ENCODE measurements at places on chromosomes 5 and 9. TPM values are rescaled to one million over a fixed set of nuclear protein-coding genes. Genes with fewer than 3 reads are reported as not detected.

Gene TEK
- 0.16 TPM for total RNA-seq

Gene GABRA1
- not detected for total RNA-seq

Gene PRELID2
- 20.1 TPM for total RNA-seq

Gene TMEM38B
- total RNA-seq, result 46.3 TPM

Gene ALAD
- 10.8 TPM for total RNA-seq

DNA sequence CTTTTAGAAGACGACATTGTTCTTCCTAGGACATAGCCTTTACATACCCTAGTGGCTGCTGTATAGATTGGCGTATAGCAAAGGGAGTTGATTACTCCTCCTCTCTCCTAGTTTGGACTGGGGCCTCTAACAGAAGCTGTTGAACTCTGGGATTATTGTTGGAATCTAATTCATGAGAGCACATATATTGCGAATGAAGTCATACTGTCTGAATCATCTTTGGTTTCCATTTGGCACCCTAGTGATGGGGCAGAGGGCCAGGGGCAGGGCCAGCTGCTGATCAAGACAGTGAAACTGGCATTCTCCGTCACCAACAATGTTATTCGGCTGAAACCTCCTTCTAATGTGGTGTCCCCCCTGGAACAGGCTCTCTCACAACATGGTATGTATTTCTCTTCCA is 40.3 kb downstream of the NUP188 start:
- no peak for DNase-seq
- peaks cover 86% of the 10 kb centered on the region for H3K36me3 ChIP-seq
- no peak overlapping the region for H3K27ac ChIP-seq
- H3K27me3 ChIP-seq, result no peaks in the 10 kb centered on the region

- H3K4me1 ChIP-seq, result peaks cover 11% of the 10 kb centered on the region
- no peak for DNase-seq
- peaks cover 2% of the 10 kb centered on the region for H3K36me3 ChIP-seq
- no peak overlapping the region for H3K4me3 ChIP-seq
Measured at GRCh38 chr5:34709861-34710673, 53.9 kb downstream of the RAI14 start.

GRCh38 chr5:65483546-65484346 is 2.0 kb upstream of the ADAMTS6 start:
- no peaks in the 10 kb centered on the region for H3K27me3 ChIP-seq
- no peaks in the 10 kb centered on the region for H3K36me3 ChIP-seq
- H3K4me3 ChIP-seq, result peak overlapping the region; percentile 50
- H3K27ac ChIP-seq, result peak overlapping the region; percentile 89
- peak; percentile 48 for DNase-seq

DNA sequence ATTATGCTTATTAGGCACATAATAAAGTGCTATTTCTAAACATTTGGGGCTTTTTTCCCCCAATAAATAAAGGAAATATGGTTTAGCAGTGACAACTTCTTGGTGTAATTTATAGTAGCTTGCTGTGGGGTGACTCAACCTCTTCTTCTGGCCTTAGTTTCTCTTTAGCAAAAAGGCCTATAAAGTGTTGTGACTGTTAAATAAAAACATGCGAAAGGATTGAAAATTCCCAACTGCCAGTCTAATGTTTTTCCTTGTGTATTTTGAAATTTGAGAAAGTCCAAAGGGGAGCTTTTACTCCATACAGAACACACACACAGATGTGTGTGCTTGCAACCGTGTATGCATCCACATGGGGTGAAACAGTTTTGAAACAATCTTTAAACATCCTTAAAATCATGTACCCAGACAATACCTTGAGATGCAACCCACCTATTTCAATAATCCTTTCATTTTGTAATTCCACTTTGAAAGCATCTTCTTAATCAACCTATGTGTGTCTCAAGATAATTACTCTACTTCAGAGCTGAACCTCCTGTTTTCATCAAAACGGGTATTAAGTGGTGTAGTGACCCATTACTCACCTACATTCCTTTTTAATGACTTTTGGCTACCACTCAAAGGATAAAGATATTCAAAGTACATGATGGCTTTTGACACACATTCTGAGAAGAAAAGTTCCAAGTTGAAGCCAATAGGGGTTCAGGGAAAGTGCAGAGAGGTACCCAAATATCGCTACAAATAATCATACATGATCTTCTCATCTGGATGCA is 123.8 kb downstream of the DROSHA start:
- H3K36me3 ChIP-seq, result peaks cover 92% of the 10 kb centered on the region
- no peaks in the 10 kb centered on the region for H3K27me3 ChIP-seq
- H3K27ac ChIP-seq, result no peak overlapping the region
- no peaks in the 10 kb centered on the region for H3K4me1 ChIP-seq

DNA sequence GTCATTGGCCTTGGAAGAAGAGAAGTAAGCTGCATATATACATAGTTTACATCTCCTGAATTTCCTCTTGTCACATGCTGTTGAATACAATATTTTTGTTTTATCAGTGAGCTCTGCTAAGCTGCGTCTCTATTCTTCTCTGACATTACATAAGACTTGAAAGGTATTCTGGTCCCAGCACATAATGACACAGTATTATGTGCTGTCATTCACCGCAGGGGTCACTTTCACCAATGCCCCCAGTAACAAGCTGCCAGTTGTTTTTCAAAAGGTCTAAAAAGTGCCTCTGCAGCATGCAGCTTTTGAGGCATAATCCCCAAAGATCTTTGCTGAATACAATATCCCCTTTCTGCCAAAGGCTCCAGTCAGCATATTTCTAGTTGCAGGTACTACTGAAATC is 349.0 kb upstream of the FAM174A start:
- H3K4me1 ChIP-seq, result no peaks in the 10 kb centered on the region
- DNase-seq, result no peak
- no peak overlapping the region for H3K27ac ChIP-seq
- no peak overlapping the region for H3K4me3 ChIP-seq

DNA sequence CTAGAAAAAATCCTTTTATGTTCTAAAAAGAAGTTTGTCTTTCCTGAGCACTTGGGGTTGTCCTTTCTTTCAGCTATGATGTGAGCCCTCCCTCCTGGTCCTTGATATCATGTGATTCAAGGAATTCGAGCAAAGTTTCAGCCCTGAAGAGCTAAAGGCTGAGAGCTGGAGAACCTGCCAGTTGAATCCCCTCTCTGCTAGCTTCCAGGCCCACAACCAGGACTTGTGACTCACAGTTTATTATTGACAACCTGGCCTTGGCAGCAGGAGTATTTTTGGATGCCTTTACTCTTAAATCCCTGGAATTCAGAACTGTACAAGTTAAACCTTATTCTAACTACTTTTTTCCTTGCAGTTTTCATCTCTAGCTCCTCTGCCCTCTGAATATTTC is 182.8 kb downstream of the SPOCK1 start:
- no peak overlapping the region for H3K4me3 ChIP-seq
- H3K4me1 ChIP-seq, result no peaks in the 10 kb centered on the region
- no peak overlapping the region for H3K27ac ChIP-seq
- no peaks in the 10 kb centered on the region for H3K27me3 ChIP-seq
- DNase-seq, result no peak

DNA sequence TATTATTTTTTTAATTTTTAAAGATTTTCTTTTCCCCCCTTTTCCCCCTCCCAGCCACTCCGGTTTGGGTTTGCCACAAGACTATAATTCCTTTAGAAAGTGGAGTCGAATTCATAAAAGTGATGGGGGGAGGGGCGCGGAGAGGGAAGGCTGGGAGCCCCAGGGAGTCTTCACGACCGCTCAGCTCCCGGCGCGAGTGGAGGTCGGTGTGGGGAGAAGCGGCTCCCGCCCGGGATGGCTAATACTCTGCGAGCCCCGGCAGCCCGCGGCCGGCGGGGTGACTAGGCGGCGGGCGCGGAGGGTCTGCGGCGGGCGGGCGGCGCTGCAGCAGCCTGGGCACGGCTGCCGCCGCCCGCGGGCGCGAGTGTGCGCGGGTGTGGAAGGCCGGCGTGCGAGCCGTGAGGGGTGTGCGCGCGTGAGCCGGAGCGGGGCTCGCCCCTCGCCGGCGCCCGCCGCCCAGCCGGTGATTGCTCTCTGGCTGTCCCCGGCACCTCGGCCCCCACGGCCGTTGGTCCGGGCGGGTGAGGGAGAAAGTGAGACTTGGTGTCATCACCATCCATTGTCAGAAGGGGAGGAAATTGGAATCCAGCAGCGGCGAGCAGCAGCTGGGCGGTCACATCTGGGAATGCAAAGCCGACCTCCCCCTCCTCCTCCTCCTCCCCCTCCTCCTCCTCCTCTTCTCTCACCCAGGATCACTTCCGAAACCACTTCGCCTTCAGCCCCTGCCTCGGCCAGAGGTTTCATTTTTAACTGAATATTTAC is at the start of gene PARP8:
PARP8 (plus strand) TSS at position 377 of the 762 bp plus-strand sequence. CDS start 459 bp downstream, outside the sequence.
- no peak within 1 kb of the TSS for H3K27ac ChIP-seq
- H3K36me3 ChIP-seq, result no peaks in the 10 kb centered on the region
- H3K4me3 ChIP-seq, result no peak within 1 kb of the TSS
- DNase-seq, result no peak
- H3K4me1 ChIP-seq, result peaks cover 5% of the 10 kb centered on the region

- H3K27ac ChIP-seq, result no peak overlapping the region
- no peak overlapping the region for H3K4me3 ChIP-seq
- DNase-seq, result no peak
- no peaks in the 10 kb centered on the region for H3K27me3 ChIP-seq
Measured at GRCh38 chr9:18976221-18976708, 56.7 kb downstream of the SAXO1 start.

Data from K562 (cell line).